ENCODE measurements at places on chromosomes 5 and 9.

DNA sequence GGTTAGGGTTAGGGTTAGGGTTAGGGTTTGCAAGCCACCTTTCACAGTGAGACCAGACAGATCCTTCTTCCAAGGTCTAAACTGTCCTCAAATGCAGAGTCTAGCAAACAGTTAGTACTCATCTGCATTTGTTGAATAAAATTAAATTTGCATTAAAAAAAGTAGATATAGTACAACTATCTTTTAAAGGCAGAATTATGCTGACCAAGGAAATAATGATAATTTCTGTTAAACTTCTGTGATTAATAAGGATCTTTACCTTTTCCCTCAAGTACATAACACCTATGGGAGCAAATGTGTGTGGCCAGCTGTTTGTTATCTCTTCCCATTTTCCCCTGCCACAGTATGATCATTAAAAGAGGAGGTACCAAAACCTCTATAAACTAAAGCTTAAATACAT lies 19.8 kb downstream of the PUM3 start:
- no peak for DNase-seq

DNA sequence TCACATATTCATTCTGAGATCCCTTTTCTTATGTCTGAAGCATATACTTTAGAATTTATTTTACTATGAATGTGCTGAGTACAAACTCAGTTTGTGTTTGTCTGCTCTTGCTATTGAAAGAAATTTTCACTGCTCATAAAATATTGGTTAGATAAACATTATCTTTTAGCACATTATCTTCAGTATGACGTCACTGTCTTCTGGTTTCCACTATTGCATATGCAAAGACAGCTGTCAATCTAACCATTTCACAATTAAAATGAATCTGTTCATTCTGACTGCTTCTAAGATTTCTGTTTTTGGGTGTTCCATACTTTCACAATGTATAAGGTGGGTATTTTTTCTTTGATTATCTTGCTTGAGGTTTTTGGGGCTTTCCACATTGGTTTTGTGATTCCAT lies 526.2 kb upstream of the CDH6 start:
- no peak for DNase-seq

GRCh38 chr9:108184941-108185340 lies 670.8 kb downstream of the ACTL7B start:
- no peak for DNase-seq

GRCh38 chr5:117943541-117943940 lies 1044.8 kb downstream of the DTWD2 start:
- DNase-seq = no peak

Data from activated effector memory CD4-positive, alpha-beta T cell treated with anti-CD3 and anti-CD28 coated beads, Interleukin-2, amount 50 U/mL, for 16 hours (primary cell).